Muscle of leg (tissue), 16 donors: ENCODE measurements at places on chromosomes 11 and 22. TPM values are rescaled to one million over a fixed set of nuclear protein-coding genes. Genes with fewer than 3 reads are reported as not detected.

DNA sequence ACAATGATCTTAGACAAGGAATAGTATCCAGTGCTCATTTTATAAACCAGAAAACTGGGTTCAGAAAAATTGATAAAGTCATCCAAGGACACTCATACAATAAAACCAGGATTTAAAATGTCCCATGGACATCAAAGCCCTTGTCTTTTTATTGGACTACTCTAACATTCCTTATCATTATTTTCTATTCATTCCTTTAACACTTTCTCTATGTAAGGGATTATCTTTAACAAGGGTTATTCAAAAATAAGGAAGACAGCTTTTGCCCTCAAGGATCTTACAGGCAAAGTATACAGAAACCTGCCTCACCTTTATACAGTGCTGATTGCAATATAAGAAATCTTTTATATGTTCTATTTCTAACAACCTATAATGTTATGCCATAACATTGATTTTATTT, 790.8 kb downstream of the DLG2 start:
- DNase-seq: no peak

- DNase-seq: no peak
These were observed 13.1 kb downstream of the MS4A15 start for GRCh38 chr11:60769811-60770210.

The MS4A6E gene
- polyA plus RNA-seq: not detected

The OR4C16 gene
- polyA plus RNA-seq: not detected
